ENCODE measurements at places on chromosomes 4 and X.

- no peak for DNase-seq
Observed at GRCh38 chrX:24475480-24475879, 10.4 kb downstream of the PDK3 start.

DNA sequence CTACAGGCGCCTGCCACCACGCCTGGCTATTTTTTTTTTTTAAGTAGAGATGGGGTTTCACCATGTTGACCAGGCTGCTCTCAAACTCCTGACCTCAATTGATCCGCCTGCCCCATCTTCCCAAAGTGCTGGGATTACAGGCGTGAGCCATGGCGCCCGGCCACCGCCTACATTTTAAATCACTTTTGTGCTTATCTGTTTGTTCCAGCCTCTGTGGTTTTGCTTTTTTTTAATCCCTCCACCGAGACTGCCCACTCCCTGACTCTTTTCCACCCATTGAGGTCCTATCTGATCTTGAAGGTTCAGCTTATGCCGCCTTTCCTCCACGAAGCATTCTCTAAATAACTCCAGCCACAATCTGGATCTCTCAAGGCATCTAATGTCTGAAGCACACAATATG lies 73.5 kb downstream of the CHRDL1 start:
- DNase-seq: no peak

DNA sequence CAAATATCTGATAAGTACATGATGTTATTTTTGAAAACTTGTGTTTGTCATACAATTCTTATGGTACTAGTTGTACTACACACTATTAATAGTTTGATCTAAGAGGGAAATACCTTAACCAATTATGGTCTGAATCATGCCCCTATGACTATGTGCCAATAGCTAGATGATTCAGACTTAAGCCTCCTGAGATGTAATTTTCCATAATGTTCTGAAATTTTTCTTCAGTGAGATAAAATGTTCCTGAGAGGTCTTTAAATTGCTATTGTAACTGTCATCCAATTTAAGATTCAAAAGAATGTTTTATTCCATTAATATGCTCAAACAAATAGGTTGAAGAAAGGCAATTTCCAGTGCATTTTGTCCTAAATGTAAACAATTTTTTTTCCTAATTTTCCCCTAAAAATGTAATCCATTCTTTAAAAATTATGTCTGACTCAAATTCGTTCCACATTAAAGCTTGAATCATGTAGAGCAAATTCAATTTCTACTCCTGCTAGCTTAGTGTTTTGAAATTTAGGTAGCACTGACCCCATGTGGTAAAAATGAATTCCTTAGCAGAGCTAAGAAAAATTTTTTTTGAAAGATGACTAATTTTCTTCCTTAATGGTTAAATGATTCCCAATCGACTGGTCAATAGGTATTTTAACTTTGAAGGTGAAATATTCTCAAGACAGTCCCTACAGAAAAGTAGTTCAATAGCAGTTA lies 49.1 kb downstream of the APOOL start:
- peak; percentile 68 for DNase-seq

DNA sequence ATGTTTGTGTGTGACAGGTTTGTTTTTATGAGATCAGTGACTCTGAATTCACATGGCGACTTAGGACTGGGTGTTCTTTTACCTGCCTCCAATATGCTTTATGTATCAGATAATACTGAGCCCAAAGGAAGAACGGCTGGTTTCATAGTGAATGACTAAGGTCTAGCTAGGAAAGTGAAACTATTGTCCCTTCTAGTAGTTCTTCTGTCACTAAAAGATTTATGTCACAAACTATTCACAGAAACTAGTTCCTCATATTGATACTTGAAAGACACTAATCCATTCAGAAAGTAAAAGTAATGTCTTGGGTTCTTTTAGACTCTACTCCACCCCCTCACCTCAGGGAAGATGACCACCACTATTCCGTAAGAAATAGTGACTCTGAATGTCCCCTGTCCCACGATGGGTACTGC lies 81.7 kb downstream of the EGF start:
- DNase-seq: no peak

DNA sequence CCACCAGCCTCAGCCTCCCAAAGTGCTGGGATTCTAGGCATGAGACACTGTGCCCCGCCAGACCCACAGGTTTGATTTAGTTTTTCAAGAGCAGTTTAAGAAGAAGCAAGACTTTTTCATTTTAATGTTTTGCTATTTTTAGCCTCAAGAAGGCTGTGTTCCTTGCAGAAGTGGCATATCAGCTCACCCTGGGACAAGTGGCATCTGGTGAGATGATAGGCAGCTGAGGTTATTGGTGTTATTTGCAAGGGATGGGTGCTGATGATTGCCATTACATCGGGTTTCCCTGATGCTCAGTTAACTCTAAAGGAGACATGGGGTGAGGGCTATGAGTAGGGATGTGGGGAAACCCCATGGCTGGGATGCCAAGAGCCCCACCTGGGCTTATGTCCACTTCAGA lies 120.4 kb downstream of the MXRA5 start:
- no peak for DNase-seq

GRCh38 chr4:114343015-114343414 lies 255.6 kb upstream of the UGT8 start:
- DNase-seq: no peak

- no peak for DNase-seq
Observed at GRCh38 chrX:79170476-79171035, 26.1 kb downstream of the GPR174 start.

- DNase-seq: no peak
Observed at GRCh38 chr4:8591626-8592365, 769 bp upstream of the CPZ start.

DNA sequence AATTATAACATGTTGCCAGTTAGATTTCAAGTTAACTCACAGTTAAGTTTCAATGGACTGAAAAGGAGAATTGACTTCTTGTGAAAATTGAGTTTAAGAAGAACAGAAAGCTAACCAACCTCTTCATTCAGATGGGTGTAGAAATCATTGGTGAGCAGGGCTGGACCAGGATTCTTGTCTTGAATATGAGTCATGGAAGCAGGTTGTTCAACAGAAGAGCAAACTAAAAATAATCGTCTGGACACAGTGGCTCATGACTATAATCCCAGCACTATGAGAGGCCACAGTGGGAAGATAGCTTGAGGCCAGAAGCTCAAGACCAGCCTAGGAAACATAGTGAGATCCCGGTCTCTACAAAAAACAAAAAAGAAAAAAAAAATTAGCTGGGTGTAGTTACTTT lies 98.2 kb downstream of the ARSJ start:
- DNase-seq: peak; percentile 19

GRCh38 chr4:88799900-88800299 lies 102.3 kb upstream of the NAP1L5 start:
- DNase-seq: no peak

- DNase-seq: no peak
Observed at GRCh38 chr4:181982856-181983255, 260.3 kb upstream of the TENM3 start.

GRCh38 chr4:117626664-117627063 lies 407.6 kb upstream of the NDST3 start:
- DNase-seq: no peak

DNA sequence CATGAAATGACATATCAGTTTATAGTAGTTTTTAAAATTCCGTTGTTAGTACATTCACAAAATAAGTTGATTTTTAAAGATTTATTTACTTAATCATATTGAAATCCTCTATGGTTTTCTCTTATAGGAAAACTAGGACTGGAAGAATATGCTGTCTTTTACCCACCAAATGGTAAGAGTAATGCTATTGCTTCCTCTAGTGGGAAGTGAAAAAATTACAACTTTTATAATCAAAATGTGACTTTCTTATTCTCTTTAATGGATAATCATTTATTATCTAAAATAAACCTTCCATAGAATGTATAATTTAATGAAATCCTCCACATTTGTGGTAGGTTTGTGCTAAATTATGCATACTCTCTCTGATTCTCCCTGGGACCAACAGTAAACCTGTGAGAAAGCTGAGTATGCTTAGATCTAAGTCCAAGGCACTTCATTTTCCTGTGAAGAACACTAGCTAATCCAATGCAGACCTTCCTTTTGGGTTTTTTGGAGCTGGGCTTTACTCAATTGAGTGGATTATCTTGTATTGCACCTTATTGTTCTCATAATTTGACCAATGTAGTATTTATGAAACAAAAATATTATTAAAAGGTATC lies 136.2 kb downstream of the TBC1D19 start:
- peak; percentile 44 for DNase-seq

GRCh38 chr4:174553828-174554227 lies 31.5 kb upstream of the HPGD start:
- peak; percentile 83 for DNase-seq

DNA sequence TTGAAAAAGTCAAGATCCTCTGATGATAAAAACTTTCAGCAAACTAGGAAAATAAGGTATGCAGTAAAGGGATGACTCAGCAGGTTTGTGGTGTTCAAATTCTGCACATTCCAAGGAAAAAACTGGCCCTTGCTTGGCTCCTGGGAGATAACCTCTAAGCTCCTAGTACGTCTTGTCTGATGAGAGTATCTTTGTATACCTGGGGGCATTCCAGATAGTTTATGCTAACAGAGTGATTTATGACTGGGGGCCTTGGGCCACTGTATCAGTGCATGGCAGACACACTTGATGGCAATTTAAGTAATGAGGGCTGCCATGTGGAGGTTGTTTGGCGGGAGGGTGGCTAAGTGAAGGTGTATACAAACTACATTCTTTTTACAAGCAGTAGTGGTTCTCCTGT lies 56.9 kb downstream of the NSG1 start:
- peak; percentile 15 for DNase-seq

GRCh38 chr4:2077537-2078460 lies 18.7 kb downstream of the NAT8L start:
- DNase-seq: no peak

Measured in PC-3 (cell line).